Left cardiac atrium (tissue), 4 donors: ENCODE measurements at places on chromosomes 13 and 19. TPM values are rescaled to one million over a fixed set of nuclear protein-coding genes. Genes with fewer than 3 reads are reported as not detected.

DNA sequence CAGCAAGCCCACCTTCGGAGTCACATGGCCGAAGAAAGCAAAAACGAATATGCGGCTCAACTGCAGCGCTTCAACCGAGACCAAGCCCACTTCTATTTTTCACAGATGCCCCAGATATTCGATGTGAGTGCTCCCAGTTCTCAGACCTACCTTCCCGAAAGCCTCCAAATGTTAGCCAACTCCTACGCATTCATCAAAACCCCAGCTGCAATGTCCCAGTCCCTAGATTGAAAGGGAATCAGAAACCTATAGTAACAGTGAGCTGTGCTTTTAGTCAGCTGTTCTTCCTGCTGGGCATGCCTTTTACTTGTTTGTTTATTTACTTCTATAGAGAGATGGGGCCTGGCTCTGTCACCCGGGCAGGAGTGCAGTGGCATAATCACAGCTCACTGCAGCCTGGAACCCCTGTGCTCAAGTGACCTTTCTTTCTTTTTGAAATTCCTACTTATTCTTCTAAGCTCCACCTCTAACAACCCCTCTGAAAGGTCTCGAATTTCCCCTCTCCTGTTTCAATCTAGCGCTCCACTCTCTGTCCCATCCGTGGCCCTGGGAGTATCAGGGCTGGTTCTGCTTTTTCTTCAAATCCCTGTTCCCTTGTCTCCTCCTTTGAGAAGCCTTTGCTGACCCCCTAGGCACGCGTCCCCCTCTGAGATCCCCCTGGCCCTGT, 4.4 kb downstream of the TRIP10 start:
- DNase-seq: no peak

- peak; percentile 72 for DNase-seq
Measured at GRCh38 chr13:19782049-19782726, 557 bp downstream of the PSPC1 start.

DNA sequence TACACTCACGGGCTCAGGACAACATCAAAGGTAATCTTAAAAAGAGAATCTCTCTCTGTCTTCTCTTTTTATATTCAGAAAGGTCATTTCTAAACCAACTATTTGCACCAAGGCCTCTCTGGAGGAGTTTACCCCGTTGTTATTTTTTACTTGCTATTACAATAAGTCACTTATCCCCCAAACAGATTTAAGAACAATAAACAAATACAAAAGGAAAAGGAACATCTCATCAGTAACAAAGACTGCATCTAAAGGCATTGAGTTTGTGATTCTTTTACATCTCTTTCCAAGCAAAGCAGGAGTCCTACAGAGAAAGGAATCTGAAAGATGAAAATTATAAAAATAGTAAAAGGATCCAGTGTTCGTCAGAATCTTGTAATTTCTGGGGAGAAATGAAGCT, 75.4 kb downstream of the GGACT start:
- no peak for DNase-seq

FBN3 gene
- not detected for total RNA-seq

ZNF227 gene
- 12.9 TPM for total RNA-seq

TMEM145 gene
- total RNA-seq: 0.50 TPM

CADM4 gene
- total RNA-seq: 10.1 TPM
